ENCODE measurements at places on chromosomes 3 and 15.

- DNase-seq, result no peak
Measured at GRCh38 chr3:152365766-152366593, 97.3 kb downstream of the MBNL1 start.

DNA sequence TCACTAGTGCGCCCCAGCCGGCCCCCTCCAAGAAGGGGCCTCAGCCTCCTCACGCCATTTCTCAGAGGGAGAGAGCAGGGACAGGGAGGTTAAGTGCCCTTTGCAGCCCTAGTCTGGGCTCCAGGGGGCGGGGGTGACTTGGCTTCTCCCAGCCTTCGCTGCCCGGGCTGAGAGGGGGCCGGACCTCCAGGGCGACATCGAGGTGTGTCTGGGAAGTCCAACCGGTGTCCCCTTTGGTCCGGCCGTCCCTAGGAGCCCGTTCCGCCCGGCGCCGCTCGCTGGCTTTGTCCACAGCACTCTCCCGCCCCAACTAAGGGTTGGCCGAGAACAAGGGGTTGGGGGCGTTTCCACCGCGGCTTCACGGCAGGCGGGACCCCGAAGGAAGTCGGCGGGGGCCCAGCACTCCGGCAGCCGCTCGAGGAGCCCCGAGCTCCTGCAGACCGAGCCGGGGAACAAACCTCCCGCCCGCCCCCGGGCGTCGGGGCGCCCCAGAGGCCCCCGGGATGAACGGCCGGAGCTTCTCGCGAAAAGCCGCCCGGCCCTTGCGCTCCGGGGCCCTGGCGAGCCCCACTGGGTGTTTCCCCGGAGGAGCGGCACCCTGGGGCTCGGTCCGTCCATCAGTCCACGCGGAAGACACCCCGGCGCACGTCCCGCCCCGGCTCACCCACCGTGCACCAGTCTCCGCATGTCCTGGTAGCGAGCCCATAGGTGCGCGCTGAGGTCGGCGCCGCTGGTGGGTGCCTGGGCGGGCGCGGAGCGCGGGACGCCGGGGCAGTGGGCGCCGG is 627 bp downstream of the NT5DC2 start:
- no peak for DNase-seq

DNA sequence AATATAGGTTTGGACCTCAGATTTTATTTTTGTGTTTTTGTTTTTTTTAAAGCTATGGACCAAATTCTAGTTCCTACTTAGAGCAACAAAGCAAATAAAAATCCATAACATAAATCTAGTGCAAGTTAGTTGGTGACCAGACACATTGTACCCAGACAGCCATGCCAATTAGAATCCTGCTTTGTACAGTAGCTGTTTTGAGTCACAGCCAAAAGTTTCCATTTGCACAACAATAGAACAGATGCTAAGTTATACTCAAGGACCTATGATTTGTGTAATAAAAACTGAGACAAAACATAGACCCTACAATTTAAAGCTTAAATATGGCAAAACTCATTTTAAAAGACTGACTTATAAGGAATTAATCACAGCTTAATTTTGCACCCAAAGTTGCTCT is 513.1 kb upstream of the CBLB start:
- no peak for DNase-seq

GRCh38 chr15:92595506-92596381 is 59.8 kb downstream of the FAM174B start:
- no peak for DNase-seq

DNA sequence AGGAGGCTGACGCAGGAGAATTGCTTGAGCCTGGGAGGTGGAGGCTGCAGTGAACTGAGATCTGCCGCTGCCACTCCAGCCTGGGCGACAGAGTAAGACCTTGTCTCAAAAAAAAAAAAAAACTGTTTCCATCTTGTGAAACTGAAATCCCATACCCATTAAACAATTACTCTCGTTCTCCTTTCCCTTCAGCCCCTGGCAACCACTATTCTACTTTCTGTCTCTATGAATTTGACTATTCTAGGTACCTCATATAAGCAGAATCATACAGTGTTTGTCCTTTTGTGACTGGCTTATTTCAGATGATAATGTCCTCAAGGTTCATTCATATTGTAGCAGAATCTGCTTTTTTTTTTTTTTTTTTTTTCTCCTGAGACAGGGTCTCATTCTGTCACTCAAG is 51.5 kb upstream of the UBE2E1 start:
- no peak for DNase-seq

Measured in hindlimb muscle (tissue), 1 donor.